OCI-LY7 (cell line): ENCODE measurements at places on chromosomes 5 and 9.

- DNase-seq = no peak
These were observed 40.8 kb downstream of the LIFR start for GRCh38 chr5:38515646-38516045.

DNA sequence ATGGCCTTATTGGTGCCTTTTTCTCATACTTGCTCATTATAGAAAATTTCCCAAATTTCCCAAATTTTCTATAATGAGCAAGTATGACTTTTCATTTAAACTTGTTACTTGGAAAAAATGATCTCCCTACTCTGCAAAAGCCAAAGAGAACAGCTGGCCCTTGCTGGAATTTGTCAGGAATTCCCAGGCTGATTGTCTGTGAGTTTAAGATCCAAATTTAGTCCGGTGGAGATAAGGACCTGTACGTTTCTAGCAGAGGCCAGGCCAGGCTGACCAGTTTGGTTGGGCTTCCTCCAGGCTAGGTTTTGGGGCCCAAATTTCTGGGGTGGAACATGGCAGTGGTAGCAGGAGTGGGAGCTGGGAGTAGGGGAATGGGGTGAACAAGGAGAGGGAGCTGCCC lies 51.9 kb downstream of the NEURL1B start:
- DNase-seq = no peak

GRCh38 chr5:176373100-176373818 lies 8.0 kb downstream of the ARL10 start:
- no peak for DNase-seq

- peak; percentile 29 for DNase-seq
These were observed 133.1 kb downstream of the GABBR2 start for GRCh38 chr9:98575379-98576346.

DNA sequence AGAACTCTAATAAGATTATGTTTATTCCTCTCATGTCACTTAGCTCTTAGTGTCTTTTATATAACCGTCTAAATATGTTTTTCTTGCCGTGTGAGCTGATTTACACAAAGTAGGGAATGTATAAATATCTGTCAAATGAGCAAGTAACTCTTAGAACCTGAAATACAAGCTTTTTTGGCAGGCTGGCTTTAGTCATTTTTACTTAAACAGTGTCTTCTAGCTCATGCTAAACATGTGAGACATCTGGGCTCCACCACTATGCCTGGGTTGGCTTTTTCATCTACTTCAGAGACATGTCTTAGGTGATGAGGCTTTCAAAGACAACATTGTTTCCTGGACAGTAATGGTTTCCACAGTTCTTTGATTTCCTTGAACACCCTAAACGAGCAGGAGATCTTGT lies 137.2 kb upstream of the ZNF608 start:
- no peak for DNase-seq

DNA sequence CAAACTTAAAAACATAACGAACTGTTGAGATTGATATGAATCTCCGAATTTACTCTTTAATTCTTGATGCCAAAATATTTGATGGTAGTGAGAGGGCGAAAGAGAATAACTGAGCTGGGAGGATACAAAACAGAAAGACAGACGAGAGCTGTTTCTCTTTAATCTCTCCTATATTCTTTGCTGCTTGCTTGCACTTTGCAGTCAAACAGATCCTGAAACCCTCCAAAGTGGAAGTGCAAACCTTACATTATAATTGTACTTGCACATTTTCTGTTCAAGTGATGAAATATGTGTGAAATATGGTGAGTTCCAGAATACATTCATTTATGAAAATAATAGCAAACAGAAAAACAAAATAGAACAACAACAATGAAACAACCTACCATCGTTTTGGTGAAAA lies 63.8 kb downstream of the PAM start:
- DNase-seq = no peak

DNA sequence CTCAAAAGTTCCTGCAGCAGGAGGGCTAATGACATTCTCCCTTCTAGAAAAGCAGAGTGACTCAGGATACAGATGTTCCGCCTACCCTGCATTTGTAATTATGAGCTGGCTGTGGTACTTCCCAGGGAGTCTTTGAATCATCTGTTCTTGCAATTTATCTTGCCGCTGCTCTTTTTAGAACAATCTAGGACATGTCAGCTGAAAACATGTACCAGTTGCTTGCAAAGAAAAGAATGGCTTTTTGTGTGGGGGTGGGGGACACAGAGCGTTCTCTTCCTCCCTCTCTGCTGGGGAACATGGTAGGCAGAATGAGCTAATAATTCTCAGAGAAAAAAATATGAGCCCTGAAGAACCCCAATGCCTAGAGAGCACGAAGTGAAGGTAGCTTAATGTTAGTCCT lies 51.7 kb upstream of the TUT7 start:
- no peak for DNase-seq

DNA sequence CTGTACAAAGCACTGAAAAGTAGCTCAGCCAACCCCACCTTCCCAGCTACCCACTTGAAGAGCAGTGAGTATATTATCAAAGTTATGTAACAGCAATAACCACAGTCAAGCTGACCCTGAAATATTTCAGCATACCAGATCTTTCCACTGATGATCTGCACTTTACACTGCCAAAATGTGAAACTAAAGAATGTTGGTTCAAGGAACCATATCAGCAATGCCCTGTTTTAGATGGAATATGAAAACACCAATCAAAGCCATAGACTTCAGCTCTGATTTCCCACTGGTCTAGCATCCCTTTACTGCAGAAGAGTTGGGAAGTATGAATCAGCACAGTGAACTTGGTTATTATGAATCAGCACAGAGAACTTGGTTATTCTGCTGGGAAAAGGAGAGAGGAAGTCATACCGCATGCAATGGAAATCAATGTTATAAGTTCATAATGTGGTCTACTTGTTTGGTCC lies 20.0 kb downstream of the CEMIP2 start:
- DNase-seq = no peak

GRCh38 chr5:159817262-159818029 lies 98.8 kb upstream of the ADRA1B start:
- DNase-seq = no peak

- no peak for DNase-seq
These were observed 35.7 kb downstream of the EXD3 start for GRCh38 chr9:137387114-137387890.

- DNase-seq = peak; percentile 15
These were observed 945 bp downstream of the BTF3 start for GRCh38 chr5:73499187-73499586.
